8988T (cell line): ENCODE measurements at places on chromosomes 4 and X.

GRCh38 chr4:143046454-143046853 lies 138.3 kb upstream of the USP38 start:
- no peak for DNase-seq

GRCh38 chr4:186704057-186704456 lies 19.6 kb downstream of the FAT1 start:
- no peak for DNase-seq

GRCh38 chrX:51956441-51956840 lies 63.0 kb downstream of the MAGED1 start:
- no peak for DNase-seq

- DNase-seq, result no peak
Observed at GRCh38 chr4:2337896-2338295, 76.0 kb upstream of the MXD4 start.

GRCh38 chr4:75289914-75290582 lies 224.2 kb downstream of the RCHY1 start:
- DNase-seq, result no peak

- DNase-seq, result no peak
Observed at GRCh38 chr4:119632216-119632615, 3.6 kb upstream of the PDE5A start.

DNA sequence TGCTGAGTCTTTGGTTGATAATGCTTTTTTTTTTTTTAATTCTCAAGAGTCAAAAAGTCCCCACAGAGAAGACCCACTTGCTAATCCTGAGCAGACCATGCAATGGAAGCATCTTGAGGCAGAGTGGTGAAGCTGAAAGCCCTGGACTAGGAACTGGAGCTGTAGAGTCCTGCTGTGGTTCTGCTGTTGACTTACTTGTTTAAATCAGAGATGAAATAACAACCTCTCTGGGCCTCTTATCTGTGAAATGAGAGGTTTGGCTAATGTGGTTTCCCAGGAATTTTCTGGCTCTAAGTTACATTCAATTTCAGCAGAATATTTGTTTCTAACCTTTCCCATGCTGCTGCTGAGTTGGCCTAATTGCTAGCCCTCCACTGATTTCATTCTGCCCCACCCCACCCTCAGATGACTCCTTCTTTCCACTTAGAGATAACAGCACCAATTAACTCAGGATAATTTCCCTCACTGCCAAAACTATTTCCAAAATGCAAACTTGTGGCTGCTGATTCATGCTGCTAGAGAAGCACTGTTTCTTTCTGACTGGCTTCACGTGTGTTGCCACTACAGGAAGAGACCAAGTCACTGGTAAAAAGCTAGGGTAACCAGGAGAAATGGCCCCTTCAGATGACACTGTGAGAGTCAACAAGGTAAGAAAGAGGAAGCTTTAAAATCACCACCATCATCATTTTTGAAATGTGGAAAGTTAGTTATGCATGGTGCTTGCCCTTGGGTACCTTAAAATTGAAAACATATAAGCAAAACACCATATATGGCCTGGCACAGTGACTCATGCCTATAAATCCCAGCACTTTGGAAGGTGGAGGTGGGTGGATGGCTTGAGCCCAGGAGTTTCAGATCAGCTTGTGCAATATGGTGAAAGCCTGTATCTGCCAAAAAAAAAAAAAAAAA lies 326.4 kb downstream of the DCHS2 start:
- DNase-seq, result no peak

DNA sequence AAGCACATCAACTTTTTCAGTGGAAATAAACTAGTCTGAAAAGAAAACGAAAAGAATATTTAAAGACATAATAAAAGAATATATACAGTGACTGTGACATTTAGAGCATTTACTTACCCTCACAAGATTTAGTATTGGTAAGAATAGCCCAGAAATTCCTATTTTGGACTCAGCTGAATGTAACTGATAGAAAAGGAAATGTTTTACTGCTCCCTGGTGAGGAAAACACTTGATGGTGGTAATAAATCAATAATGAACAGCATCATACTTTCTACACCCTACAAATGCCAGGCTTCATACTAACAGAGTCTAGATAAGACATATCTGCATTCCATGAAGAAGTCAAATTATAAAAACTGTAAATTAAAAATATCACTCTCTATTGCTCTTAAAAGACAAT lies 753.5 kb upstream of the PCDH10 start:
- DNase-seq, result no peak

DNA sequence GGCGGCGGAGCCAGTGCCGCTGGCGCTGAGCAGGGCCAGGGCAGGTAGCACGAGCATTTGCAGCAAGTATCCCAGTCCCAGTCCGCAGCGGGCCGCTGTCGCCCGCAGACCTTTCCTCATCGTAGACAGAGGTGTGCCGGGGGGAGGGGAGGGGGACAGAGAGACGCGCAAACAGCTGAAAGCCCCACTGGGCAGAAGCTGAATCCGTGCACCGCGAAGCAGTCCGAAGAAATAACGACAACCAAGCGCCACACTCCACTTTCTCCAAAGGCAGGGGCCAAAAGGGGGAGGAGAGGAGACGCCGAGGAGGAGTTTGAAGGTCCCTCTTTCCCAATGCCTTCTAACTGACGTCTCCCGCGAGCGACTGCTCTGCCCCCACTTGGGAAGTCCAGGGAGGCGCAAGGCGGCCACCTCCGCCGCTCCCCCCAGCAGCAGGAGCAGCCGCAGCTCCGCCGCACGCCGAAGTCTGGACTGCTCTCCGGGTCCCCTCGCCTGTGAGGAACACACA lies at the start of gene UNC5C:
Gene UNC5C (minus strand): TSS at position 236 of the 508 bp plus-strand sequence.
- DNase-seq, result no peak

- DNase-seq, result no peak
Observed at GRCh38 chr4:8201321-8201781, 2.3 kb downstream of the SH3TC1 start.

- DNase-seq, result no peak
Observed at GRCh38 chr4:153408932-153409331, 57.2 kb upstream of the TMEM131L start.

GRCh38 chrX:27964432-27964831 lies 16.8 kb downstream of the DCAF8L1 start:
- DNase-seq, result no peak

- no peak for DNase-seq
Observed at GRCh38 chrX:130676861-130677260, 226.1 kb downstream of the ENOX2 start.

- DNase-seq, result no peak
Observed at GRCh38 chrX:15468036-15468435, 25.1 kb downstream of the PIR start.

- no peak for DNase-seq
Observed at GRCh38 chr4:112519689-112520597, 4.0 kb upstream of the NEUROG2 start.

GRCh38 chr4:89270792-89271191 lies 36.8 kb downstream of the GPRIN3 start:
- no peak for DNase-seq

GRCh38 chrX:51876441-51876840 lies 17.0 kb upstream of the MAGED1 start:
- no peak for DNase-seq
